ENCODE measurements at places on chromosomes 1 and 21. TPM values are rescaled to one million over a fixed set of nuclear protein-coding genes. Genes with fewer than 3 reads are reported as not detected.

OR2T27 gene
- total RNA-seq: not detected

LRRC8D gene
- total RNA-seq: 14.6 TPM

CLCA1 gene
- not detected for total RNA-seq

VHLL gene
- total RNA-seq: not detected

TMEM82 gene
- not detected for total RNA-seq

TPTE gene
- 3.1 TPM for total RNA-seq

NR5A2 gene
- 0.29 TPM for total RNA-seq

BCAS2 gene
- total RNA-seq: 82.3 TPM

GOLT1A gene
- not detected for total RNA-seq

S100B gene
- total RNA-seq: 31.8 TPM

MSH4 gene
- total RNA-seq: 0.10 TPM

ACTL8 gene
- 0.48 TPM for total RNA-seq

GUCA2B gene
- total RNA-seq: not detected

CPTP gene
- 18.7 TPM for total RNA-seq

GNG5 gene
- total RNA-seq: 193 TPM

LMO4 gene
- 86.1 TPM for total RNA-seq

SAMD13 gene
- 2.9 TPM for total RNA-seq

CSF1 gene
- total RNA-seq: 51.5 TPM

NBPF4 gene
- total RNA-seq: 0.60 TPM

OMA1 gene
- total RNA-seq: 23.5 TPM

CSF3R gene
- total RNA-seq: not detected

AQP10 gene
- total RNA-seq: not detected

FCRL1 gene
- total RNA-seq: not detected

NHLH1 gene
- not detected for total RNA-seq

PI4KB gene
- total RNA-seq: 26.4 TPM

MAPKAPK2 gene
- 20.7 TPM for total RNA-seq

ANGPTL3 gene
- not detected for total RNA-seq
